NCI-H748 treated with DMSO at 0.1 percent for 48 hours (cell line): ENCODE measurements at places on chromosomes 1 and 21.
A peak's percentile ranks its signal among the peaks of the same experiment; 100 is the strongest.

DNA sequence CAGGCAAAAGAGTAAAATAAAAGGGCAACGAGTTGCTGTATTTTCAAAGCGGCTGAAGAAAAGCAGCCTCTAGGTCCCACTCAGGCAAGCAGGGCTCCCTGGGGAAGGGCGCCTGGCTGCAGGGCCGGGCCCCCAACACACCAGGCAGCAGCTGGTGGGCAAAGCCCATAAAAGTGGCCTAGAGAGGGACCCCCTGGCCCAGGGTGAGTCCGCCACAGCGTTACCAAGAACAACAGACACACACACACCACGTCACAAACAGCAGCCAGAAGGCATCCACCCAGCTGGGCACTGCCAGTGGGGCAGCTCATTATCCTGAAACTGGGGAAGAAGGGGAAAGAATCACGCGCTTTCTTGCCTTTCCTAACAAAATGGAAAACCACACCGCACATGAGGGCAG, 4.7 kb downstream of the SUMO3 start:
- DNase-seq: no peak

DNA sequence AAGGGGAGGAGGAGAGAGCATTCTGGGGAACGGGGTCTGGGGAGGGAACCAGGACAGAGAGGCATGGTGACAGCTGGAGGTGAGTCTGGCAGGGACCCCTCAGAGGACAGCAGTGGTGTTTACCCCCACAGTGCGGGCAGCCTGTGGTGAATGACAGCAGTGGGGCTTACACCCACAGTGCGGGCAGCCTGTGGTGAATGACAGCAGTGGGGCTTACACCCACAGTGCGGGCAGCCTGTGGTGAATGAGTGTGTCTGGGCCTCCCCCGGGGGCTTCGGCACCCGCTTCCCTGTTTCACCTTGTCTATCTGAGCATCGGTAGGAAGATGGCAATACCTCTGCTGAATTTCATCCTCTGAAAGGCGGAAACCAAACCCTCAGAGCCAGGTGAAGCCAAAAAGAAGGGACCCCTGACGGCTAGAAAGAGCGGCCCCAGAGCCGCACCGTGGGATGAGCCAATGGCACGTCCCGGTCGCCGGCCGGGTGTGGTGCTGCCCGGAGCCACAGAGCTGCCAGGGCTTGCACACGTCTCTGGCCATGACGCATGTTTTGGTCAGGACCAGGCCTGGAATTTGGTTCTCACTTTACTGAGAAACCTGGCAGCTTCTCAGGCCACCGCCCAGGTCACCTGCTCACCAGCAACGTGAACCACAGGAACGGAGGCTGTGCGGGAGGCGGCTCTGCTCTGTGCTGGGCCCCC, 54.1 kb downstream of the SIK1 start:
- DNase-seq: no peak

- DNase-seq: no peak
These were observed 81.5 kb downstream of the ZNF281 start for GRCh38 chr1:200328379-200328778.

DNA sequence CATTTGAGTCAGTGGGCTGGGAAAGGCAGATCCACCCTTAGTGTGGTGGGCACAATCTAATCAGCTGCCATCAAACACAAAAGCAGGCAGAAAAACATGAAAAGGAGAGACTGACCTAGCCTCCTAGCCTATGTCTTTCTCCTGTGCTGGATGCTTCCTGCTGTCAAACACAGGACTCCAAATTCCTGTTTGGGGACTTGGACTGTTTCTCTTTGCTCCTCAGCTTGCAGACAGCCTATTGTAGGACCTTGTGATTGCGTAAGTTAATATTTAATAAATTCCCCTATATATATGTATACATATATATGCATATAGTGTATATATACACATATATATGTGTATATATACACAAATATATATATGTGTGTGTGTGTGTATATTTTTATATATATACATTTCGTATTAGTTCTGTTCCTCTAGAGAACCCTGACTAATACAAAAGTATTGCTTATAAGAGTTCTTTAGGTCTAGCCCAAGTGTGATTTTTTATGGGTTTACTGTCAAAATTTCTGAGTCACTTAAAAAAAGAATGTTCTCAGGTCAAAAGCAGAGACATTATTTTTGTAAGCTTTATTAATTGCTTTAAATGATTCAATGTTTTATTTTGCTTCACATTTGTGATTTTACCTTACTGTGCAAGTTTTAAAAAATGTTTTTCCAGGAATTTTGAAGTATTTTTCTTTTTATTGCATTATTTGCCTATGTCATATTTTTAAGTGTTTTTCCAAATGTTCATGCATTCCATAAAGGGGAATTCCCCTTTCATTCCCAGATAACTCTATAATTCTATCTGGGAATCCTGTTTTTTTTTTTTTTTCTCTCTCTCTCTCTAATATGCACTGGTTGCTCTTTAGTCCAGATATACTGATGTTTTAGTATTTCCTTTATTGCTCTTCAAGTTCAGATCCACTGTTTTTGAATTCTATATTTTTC, 92.1 kb upstream of the ADAMTS5 start:
- DNase-seq: no peak

DNA sequence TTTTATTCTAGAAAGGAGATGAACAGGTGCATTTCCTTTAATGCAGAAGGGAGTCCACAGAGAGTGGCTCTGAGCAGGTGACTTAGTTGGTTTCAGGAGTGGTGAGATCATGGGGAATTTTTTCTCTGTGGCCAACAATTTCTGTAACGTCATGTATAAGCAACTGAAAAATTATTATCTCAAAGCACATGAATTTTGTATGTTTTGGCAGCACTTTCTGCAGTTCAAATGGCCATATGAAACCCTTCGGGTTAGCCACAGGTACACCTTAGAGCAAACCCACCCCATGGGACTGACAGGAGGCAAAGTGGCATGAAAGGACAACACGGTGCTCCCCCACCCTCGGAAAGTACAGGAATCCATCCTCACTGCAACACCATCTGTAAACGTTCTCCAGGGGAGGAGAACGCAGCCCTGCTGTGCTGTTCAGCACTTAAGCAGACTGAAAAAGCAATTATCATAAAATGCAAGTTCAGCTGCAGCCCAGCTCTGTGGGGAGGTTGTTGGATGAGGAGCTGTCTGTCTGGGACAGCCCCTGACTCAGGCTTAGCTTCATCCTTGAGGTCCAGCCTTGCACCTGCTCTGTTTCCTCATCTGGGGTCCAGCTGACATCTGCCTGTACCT, 55.8 kb upstream of the CLDN14 start:
- no peak for DNase-seq

- peak; percentile 50 for DNase-seq
These were observed 428.5 kb upstream of the TMPRSS15 start for GRCh38 chr21:18831942-18832676.

- no peak for DNase-seq
These were observed 30.5 kb downstream of the GPR161 start for GRCh38 chr1:168106274-168106673.
